ENCODE measurements at places on chromosomes 7 and 10.

DNA sequence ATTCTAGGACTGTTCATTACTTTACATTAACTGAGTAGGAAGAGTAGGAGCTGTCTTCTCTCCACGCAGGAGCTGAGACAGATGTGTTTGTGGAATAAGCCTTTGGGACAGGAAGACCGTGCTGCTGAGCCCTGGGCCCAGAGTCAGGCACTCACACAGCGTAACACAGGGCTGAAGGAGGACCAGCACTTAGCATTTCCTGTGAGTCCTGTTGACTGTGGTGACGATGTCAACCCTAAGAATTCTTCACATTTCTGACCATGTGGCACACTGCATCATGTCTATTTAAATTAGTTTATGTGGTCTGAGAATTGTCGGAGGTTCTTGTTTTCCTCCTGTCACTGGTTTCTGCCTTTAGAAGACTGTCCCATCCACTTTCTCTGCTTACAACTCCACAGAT, 117.2 kb downstream of the PIP4K2A start:
- peak; percentile 17 for DNase-seq

DNA sequence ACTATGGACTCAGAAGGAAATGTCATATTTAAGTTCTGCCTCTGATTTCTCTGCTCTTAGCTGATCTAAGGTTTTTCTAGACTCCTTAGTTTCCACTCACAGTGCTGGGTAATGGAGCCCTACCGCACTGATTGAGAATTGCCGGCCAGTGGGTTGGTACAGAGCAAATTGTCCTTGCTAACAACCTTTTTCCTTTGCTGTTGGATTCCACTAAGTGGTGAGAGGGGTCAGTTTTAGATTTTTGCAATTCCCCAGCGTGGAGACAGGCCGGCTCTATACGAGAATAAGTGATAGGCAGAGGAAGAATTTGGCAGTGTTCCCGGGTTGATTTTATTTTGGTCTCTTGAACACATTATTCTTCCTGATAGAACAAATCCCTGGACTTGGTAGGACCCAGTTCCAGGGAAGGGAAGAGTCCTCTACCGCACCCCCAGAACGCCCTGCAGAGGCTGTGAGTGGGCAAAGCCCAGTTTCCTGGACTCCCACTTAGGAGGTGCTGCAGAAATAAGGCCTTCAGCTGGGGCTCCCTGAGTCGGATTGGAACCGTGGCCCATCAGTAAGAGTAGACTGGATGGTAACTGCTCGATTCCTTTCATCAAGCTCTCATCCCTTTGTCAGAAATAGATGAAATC, 3.0 kb upstream of the NRP1 start:
- peak; percentile 40 for DNase-seq

- DNase-seq = no peak
These were observed 18.6 kb downstream of the FGFR2 start for GRCh38 chr10:121579656-121580055.

- no peak for DNase-seq
These were observed 425.1 kb upstream of the NPVF start for GRCh38 chr7:25653384-25653783.

- no peak for DNase-seq
These were observed 1.3 kb downstream of the EGR2 start for GRCh38 chr10:62814756-62815380.

DNA sequence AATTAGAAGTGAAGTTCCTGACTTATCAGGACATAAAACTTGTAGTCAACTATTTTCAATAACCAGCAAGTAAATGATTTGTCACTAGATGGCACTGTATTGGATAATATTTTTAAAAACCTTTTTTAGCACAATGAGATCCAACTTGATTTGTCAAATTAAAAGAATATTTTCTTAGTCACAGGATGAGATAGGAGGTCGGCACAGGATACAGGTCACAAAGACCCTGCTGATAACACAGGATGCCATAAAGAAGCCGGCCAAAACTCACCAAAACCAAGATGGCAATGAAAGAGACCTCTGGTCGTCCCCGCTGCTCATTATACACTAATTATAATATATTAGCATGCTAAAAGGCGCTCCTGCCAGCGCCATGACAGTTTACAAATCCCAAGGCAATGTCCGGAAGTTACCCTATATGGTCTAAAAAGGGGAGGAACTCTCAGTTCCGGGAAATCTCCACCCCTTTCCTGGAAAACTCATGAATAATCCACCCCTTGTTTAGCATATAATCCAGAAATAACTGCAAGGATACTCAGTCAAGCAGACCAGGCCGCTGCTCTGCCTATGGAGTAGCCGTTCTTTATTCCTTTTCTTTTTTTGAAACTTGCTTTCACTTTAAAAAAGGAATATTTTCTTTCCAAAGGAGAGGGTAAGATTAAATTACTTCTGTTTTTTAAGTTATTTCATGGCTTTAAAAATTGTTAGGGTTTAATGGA, 255.7 kb upstream of the MKLN1 start:
- DNase-seq = no peak

GRCh38 chr10:116742367-116743265, at the start of gene HSPA12A:
Gene HSPA12A (minus strand): TSS chr10:116742566. CDS start chr10:116742469, 97 bp downstream.
- DNase-seq = peak; percentile 95

DNA sequence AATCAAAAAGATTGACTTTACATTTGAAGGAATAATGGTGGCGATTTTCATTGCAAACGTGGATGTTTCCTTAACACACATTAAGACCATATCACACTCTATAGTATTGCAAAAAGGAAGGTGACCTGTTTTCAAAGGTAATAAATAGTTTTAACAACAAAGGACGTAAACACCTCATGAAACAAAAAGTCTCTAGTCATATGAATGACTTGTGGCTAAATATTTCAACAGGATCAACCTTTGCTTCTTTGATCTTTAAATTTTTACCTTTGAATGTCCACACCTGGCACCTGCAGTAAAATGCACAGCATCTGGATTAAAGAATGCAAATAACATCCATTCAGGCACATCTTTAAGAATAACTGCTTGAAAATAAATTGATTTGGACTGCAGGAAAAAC, 30.0 kb upstream of the FERD3L start:
- no peak for DNase-seq

DNA sequence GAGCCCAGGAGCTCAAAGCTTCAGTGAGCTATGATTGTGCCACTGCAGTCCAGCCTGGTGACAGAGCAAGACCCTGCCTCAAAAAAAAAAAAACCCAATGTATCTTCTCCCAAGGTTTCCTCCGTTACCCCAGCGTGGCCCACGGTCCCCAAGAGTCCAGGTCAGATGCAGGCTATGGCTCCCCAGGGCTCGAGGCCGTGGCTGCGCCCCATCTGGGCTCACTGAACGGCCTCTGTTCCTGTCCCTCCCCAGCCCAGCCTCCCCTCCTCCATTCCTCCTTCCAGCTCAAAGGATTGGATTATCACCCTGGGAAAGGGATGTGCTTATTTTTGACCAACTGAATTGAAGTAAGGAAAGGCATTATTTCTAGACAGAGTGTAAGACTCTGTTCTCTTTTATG, 31.0 kb downstream of the STK32C start:
- DNase-seq = no peak

DNA sequence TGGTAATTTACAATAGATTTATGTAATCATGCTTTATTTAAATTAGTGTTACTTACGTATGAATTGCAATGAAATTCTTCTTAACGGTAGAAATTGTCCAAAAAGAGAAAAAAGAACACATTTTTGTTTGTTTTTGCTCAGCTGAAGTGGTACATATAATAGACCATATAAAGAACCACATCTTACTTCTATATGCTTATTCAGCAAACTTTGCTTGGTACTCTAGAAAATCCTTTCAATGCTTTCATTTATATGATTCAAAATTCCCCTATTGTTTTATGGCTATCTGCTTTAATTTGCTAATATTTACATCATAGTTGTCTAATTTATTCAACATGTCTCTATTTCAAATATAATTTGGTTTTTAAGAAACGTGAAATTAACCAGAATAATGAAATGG, 903.2 kb downstream of the ANKRD7 start:
- no peak for DNase-seq

DNA sequence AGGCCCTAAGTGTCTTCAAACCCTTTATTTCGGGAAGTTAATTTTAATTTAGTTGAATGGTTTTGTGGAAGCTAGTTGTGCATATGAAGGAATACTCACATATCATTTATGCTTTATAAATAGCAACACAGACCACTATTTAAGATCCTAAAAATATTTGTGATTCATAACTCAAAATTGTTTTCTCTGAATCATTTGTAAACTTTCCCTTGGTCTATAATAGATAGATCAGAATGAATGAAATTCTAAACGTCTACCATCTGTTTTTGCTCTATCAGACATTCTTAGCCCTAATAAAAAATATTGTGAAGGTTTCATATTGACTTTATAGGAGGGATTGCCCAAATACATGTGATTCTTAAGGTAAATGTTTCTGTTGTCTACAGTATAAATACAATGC, 43.5 kb downstream of the LOXL4 start:
- DNase-seq = no peak

DNA sequence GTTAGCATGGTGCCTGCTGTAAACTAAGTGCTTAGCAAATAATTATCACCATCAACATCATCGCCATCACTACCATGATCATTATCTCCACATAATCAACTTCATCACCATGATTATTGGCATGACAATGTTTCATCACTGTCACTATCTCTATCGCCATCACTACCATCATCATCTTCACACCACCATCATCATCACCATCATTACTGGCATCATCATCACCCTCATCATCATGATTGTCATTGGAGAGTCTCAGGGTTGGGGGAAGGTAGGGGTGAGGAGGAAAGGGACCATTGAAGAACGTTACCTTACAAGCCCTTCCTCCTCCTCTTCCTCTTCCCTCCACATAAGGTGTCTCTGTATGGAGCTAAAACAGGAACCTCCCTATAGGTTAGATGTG, 54.9 kb upstream of the GPR26 start:
- no peak for DNase-seq
